ENCODE measurements at places on chromosomes 11 and 22. TPM values are rescaled to one million over a fixed set of nuclear protein-coding genes. Genes with fewer than 3 reads are reported as not detected.

Gene ISX
- not detected for polyA plus RNA-seq

Gene C11orf54
- polyA plus RNA-seq = 2.6 TPM

GRCh38 chr11:128921793-128922192, 20.9 kb downstream of the TP53AIP1 start:
- DNase-seq = no peak

GRCh38 chr22:28874811-28875320, 8.5 kb upstream of the ZNRF3 start:
- no peak for DNase-seq

DNA sequence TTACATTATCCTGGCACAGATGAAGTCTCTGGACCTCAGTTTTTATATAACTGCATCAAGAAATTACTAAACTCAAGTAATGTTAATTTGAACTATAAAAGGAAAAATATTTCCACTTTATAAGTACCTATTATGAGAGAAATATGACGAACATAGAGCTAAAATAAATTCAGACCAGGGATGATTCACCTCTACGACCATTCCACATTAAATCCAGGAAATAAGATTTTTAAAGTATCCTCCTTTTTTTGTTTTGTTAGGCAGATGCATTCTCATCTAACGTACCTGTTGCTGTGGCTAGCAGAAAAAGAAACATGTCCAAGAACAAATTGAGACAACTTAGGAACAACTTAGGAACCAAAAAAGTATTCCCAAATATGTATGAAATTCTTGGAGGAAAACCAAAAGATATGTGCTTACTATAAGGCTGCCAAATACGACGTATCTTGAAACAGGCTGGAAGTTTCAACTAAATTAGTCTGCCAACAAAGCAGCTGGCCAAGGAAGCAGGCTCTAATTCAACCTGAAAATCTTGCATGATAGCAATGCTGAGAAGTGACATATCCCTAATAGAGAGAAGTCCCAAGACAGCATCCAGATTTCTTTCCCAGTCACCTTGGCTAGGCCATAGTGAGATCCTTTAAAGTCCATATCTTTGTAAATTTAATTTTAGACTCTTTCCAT, 15.7 kb downstream of the SPTY2D1 start:
- DNase-seq = no peak

- peak; percentile 85 for DNase-seq
Observed at GRCh38 chr22:34502821-34503220, 563.1 kb upstream of the ISX start.
